ENCODE measurements at places on chromosomes 11 and 22. TPM values are rescaled to one million over a fixed set of nuclear protein-coding genes. Genes with fewer than 3 reads are reported as not detected.

The MB gene
- total RNA-seq, result not detected

The FGF4 gene
- total RNA-seq, result not detected

The OR52D1 gene
- total RNA-seq, result not detected

DNA sequence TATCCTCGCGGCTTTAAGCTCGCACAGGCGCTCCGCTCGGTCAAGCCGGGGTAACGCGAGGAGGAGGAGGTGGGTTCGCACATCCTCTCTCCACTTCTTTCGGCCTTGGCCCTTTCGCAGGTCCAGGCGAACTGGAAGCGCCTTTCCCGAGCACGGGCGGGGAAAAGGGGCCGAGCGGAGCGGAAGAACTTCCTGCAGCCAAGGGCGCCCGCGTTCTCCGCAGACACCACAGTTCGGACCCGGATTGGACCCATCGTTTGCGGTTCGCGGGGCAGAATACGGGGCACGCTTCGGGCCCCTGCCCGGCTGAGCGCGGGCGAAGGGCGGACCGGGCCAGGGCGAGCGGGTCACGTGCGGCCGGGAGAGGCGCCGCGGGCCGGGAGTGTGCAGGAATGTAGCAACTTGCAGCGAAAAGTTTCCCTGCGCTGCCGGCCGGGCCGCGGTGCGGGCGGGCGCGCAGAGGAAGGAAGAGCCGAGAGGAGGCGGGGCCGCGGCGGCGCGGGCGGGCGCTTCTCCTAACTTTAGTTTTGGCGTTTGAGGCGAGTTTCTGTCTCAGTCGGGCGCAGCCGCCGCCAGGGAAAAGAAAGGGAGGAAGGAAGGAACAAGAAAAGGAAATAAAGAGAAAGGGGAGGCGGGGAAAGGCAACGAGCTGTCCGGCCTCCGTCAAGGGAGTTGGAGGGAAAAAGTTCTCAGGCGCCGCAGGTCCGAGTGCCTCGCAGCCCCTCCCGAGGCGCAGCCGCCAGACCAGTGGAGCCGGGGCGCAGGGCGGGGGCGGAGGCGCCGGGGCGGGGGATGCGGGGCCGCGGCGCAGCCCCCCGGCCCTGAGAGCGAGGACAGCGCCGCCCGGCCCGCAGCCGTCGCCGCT lies at the start of gene YAP1:
Gene YAP1, plus strand, starts transcription at position 552 of the 865 bp plus-strand sequence. CDS start 402 bp downstream, outside the sequence.
- peaks cover 41% of the 10 kb centered on the region for H3K27me3 ChIP-seq
- peaks cover 2% of the 10 kb centered on the region for H3K36me3 ChIP-seq
- DNase-seq, result peak; percentile 64

- H3K36me3 ChIP-seq, result peaks cover 53% of the 10 kb centered on the region
- H3K27me3 ChIP-seq, result no peaks in the 10 kb centered on the region
- no peak overlapping the region for H3K4me3 ChIP-seq
- no peak for DNase-seq
- peaks cover 28% of the 10 kb centered on the region for H3K4me1 ChIP-seq
These were observed 37.9 kb upstream of the CYP2D6 start for GRCh38 chr22:42168476-42168875.

GRCh38 chr22:44759001-44759400 lies 6.6 kb downstream of the ARHGAP8 start:
- H3K4me3 ChIP-seq, result no peak overlapping the region
- DNase-seq, result no peak
- peaks cover 31% of the 10 kb centered on the region for H3K27me3 ChIP-seq

GRCh38 chr11:45267052-45267451 lies 19.1 kb downstream of the SYT13 start:
- no peaks in the 10 kb centered on the region for H3K4me1 ChIP-seq
- peaks cover 34% of the 10 kb centered on the region for H3K27me3 ChIP-seq
- H3K4me3 ChIP-seq, result no peak overlapping the region
- no peaks in the 10 kb centered on the region for H3K36me3 ChIP-seq
- H3K27ac ChIP-seq, result no peak overlapping the region

DNA sequence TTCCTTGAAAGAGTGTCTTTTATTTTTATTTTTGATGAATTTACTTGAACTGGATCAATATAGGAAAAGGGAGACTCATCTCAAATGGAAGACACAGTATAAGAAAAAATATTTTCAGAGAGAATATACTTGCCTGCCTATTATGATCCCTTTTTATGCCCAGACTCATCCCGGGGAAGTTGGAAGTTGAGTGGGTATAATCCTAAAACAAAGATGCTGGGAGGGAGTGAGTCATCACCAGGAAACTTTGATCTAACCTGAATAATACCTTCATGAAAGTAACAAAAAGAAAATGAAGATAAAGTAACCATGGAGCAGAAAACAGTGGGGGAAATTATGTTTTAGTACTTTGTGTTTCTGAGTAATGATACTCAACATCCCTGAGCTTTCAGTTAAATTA lies 1514.0 kb downstream of the FAM181B start:
- H3K4me3 ChIP-seq, result no peak overlapping the region
- H3K4me1 ChIP-seq, result no peaks in the 10 kb centered on the region
- no peak overlapping the region for H3K27ac ChIP-seq
- no peaks in the 10 kb centered on the region for H3K27me3 ChIP-seq
- H3K36me3 ChIP-seq, result no peaks in the 10 kb centered on the region
- no peak for DNase-seq

All from activated B cell treated with CpG ODN at 0.5 μM for 24 hours (primary cell).